Amniotic stem cell (primary cell): ENCODE measurements at places on chromosomes 5 and 9.
A peak's percentile ranks its signal among the peaks of the same experiment; 100 is the strongest.

- no peak for DNase-seq
Measured at GRCh38 chr9:133443982-133444381, 15.8 kb upstream of the CACFD1 start.

GRCh38 chr5:67910546-67910945, 305.0 kb upstream of the PIK3R1 start:
- no peak for DNase-seq

- DNase-seq: no peak
Measured at GRCh38 chr9:124257070-124257843, 492 bp upstream of the NEK6 start.

GRCh38 chr9:85020791-85021190, 351.3 kb downstream of the NTRK2 start:
- DNase-seq: no peak

GRCh38 chr5:42321785-42322184, 101.5 kb upstream of the GHR start:
- DNase-seq: no peak

DNA sequence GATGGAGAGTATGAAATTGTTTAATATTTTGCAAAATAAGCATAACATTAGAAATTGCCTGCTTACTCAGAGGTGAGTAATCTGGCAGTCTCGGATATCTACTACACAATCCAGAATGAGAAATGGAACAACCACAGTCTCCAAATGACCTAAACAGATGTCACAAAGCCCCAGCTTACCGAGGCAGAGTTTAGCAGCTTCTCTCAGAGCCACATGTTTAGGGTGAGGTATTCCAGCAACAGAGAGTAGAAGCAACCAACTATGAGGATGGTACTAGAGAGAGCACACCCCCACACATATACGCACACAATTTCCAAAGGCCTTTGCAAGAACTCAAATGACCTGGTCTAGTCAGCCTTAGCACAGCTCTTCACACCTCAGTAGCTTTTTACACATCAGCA, 122.7 kb upstream of the LPAR1 start:
- DNase-seq: peak; percentile 6

DNA sequence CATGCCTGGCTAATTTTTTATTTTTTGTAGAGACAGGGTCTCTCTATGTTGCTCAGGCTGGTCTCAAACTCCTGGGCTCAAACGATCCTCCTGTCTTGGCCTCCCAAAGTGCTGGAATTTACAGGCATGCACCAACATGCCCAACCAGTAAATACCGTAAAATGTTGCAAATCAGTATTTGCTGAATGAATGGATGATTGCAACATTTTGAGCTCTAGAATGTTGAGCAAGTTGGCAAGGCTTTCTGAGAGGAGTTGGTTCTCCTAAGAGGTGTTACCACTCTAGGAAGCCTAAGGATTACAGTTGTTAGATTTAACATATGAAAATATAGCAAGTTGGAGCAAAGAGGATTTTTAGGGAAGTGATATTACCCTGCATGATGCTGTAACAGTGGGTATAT, 15.6 kb upstream of the DMXL1 start:
- DNase-seq: no peak

DNA sequence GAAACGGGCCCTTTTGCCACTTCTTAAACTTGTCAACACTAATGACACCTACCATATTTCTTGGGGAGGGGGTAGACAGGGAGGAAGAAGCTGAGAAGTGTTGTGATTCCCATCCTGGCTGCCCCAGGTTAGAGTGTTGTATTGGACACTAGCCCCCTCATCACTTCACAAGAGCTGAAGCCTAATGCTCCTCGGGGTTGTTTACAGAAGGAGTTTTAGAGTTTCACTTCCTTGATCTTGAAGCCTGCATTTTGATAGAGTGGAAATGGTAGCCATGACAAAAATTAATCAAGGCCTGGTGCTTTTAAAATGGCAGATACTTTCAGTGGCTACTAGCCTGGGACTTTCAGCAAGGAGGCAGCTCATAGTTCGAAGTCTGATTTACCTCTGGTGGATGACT, 11.0 kb upstream of the FAM120AOS start:
- no peak for DNase-seq

DNA sequence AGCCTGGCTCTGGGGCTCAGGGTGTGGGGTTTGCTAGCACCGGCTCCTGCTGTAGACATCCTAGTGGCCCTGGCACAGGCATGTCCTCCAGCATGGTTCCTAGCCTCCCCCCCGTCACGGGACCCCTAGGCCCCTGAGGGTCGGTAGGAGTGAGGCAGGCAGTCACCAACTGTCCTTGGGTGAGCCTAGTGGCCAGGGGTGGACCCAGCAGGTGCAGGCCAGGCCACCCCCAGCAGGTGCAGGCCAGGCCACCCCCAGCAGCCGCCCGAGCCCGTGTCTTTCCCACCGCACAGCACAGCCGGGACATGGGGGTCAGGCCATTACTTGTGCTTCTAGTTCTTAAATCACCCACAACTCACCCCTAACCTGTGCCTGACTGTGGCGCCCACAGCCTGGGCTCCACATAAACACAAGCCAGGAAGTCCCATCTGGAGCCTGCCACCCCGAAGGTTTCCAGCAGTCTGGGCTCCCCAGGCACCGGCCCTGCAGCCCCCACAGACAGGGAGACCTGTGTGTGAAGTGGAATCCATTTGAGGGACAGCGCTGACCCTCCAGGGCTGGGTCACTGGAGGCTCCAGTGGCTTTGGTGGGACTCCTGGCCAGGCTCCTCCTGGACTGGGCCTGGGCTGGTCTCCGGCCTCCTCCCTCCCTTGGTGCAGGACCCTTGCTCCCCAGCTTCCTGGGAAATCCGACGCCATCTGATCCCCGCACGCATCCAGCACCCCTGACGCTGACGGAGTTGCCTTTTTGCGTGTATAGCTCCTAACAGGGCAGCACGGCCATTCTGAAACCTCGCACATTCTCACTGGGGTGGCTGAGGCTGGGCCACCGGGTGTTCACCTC, 114.1 kb upstream of the LPCAT1 start:
- DNase-seq: no peak

- DNase-seq: no peak
Measured at GRCh38 chr9:124626276-124626675, 119.1 kb upstream of the NR5A1 start.

GRCh38 chr5:174425271-174425963, 299.0 kb upstream of the MSX2 start:
- no peak for DNase-seq

- DNase-seq: no peak
Measured at GRCh38 chr5:20618340-20618739, 630.3 kb upstream of the CDH18 start.

DNA sequence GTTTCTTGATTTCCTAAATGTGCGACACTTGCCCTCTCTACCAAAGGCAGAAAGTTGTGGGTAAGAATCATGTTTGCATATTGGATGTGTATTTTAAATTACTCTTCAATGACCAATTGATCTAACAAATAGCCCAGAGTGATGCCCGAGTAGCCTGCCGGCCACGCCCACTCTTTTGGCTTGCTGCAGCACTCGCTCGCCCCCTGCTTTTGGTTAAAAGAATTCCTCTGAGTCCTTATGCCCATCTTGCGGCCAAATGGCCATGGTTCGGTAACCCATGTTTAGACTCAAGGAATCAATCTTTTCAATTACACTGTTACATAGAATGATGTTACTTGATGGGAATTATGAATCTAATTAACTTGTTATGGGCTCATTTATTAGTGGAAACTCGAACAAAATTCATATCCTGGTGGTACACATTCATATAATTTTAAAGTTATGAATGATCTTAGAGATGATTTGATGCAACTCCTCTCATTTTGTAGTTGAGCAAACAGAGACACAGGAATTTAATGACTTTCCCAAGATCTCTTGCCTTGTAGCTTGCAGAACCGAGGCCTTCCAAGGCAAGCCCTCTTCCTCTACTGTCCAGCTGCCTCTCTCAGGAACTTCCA, 36.5 kb downstream of the PPIC start:
- DNase-seq: no peak

- no peak for DNase-seq
Measured at GRCh38 chr9:127219520-127219919, 45.1 kb upstream of the GARNL3 start.

- no peak for DNase-seq
Measured at GRCh38 chr5:26802944-26803343, 235.4 kb downstream of the CDH9 start.

- no peak for DNase-seq
Measured at GRCh38 chr9:14424289-14424688, 110.3 kb upstream of the NFIB start.

GRCh38 chr5:112062181-112062580, 305.2 kb upstream of the NREP start:
- no peak for DNase-seq

DNA sequence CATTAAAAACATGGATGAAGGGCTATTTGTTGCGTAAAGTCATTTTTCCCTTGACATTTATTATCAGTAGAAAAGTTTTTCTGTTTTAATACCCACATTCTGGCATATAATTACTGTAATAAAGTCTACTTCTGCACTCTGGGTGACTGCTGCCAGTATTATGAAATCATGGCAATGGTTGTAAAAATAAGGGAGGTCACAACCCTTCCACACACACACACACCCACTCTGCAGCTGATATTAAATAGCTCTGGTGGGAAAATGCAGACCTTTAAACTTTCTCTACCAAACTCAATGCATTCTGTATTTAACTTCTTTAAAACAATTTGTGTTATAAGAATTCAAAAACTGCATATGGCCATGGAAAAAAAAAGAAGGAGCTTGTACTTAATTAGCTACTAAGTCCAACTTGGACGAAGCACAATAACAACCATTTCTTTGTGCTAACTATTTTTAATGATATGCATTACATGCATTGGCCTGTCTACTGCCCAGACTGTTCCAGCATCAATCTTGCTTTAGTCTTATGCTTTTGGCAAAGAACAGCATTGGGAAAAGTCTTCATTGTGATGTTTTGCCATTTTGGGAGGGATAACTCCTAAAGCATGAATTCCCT, 137.6 kb upstream of the MAP3K1 start:
- no peak for DNase-seq

DNA sequence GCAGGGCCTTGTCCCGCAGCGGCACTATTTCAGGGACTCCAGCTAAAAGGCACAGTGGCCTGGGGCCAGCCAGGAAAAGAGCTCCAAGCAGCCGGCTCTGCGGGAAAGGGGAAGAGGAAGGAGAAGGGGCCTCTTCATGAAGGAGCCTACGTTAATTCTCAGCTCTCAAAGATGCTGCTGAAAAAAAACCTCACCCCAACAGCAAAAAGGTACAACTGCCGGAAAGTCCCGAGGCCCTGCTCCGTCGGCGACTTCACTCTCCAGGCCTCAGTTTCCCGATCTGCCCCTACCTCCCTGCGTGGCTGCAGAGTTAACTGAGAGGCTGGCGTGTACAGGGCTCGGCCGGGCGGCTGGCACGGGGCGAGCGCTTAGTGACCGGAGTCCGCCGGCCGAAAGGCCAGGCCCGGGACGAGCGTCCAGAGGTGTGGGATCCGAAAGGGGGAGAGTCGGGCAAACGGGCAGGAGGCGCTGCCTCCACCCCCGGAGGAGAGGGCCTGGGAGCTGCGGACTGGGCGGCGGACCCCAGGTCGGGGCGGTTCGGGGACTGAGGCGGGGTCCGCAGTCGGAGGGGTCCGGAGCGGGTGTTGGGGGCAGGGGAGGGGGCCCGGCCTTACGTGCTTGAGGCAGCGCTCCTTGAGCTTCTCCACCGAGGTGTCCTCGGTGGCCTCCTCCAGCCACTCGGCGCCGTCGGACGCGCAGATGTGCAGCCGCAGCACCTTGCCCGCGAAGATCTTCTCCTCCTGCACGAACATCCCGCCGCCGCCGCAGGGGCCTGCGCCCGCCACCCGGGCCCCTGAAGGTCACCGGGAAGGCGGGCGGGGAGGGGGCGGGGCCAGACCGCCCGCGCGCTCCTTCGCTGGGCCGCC, 529 bp downstream of the UBAC1 start:
- DNase-seq: no peak

GRCh38 chr5:132445930-132446329, 44.6 kb downstream of the IRF1 start:
- no peak for DNase-seq

GRCh38 chr9:130368631-130369103, 76.1 kb upstream of the ASS1 start:
- no peak for DNase-seq

DNA sequence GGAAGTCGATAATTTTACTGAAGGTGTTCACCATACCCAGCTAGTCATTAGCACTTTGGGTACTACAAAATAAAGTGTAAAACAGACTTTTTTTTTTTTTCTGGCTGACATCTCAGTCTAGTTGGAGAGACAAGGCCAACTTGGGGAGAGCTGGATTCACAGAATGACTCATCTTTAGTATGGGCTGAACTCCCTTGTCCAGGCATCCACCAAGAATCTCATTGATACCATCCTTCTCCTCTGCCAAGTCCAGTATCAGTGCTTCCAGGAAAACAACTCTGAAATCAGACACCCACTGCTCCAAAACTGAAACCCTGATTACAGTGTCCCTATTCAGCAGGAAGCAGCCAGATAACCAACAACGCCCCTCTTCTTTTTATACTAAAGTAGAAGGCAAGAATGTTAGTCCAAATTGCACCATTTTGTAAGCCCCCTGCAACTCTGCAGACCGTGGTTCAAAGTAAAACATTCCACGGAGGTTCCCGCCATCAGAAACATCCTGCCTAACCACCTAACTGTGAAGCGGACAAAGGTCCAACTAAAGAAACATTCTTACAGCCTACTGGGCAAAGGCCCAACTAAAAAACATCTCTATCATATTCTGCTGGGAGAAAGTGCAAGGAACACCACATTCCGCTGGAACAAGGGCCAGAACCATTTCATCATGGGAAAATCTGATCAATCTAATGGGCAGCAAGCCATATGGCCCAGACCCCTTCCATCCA, 728.2 kb downstream of the BRINP1 start:
- DNase-seq: no peak

DNA sequence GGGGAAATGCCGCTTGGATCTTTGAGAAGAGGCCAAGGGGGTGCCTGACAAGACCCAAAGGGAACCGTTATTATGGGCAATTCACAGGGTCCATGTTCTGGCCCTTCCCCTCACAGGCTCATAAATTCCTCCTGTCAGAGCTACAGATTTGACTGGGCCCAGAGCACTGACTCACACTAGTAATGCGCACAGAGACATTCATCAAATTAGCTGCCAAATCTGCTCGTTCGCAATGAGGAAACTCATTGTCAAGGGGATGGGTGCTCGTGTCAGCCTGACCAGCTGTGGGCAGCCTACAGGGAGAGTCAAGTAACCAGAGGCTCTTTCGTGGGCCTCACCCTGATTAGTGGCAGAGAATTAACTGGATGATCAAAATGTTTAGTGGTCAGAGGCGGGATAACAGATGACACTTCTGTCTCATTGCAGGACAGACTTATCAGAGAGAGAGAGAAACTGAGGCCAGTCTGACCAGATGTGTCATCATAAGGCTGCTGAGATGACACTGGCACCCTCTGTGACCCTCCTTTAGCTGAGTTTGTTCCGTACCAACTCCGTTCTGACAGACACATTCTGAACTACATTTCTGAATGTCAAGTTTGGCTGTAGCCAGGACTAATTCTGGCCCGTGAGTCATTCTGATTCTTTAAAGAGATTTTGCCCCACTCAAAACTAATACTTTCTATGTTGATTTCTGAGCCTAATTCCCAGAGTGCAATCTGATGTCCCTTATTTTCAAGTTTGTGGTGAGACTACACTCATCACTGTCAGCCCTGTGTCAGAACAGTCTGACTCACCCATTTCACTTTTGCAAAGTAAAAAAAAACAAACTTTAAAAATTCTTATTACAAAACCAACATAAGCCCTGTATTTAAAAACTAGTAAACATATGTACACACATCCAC, 377.1 kb downstream of the ACTL7B start:
- peak; percentile 62 for DNase-seq
